Smooth muscle cell of trachea (primary cell): ENCODE measurements at places on chromosomes 13 and 19. TPM values are rescaled to one million over a fixed set of nuclear protein-coding genes. Genes with fewer than 3 reads are reported as not detected.

Gene ZNF850
- 0.83 and 1.0 TPM in 2 replicates for total RNA-seq

Gene SIAH3
- total RNA-seq: not detected in 2 replicates

Gene SIGLEC6
- not detected in 2 replicates for total RNA-seq

Gene MIER2
- 14.5 and 24.3 TPM in 2 replicates for total RNA-seq

Gene ZNF383
- total RNA-seq: 7.4 and 9.3 TPM in 2 replicates

Gene STOML3
- total RNA-seq: not detected in 2 replicates

Gene CGB7
- not detected in 2 replicates for total RNA-seq

Gene TPRX1
- total RNA-seq: not detected in 2 replicates

Gene LHB
- not detected in 2 replicates for total RNA-seq

Gene PRDX2
- 166 and 183 TPM in 2 replicates for total RNA-seq

Gene CYP2F1
- not detected in 2 replicates for total RNA-seq

Gene PSG6
- 1.0 TPM in 1 of 2 replicates, not detected in the other for total RNA-seq

Gene HSD17B14
- 6.0 TPM in 2 replicates for total RNA-seq

Gene ZNF358
- total RNA-seq: 18.0 and 42.2 TPM in 2 replicates

Gene RASL11A
- 55.6 and 58.8 TPM in 2 replicates for total RNA-seq

Gene ZNF571
- 2.3 and 3.2 TPM in 2 replicates for total RNA-seq

Gene TLE6
- total RNA-seq: 0.87 and 1.5 TPM in 2 replicates
